Dermis microvascular lymphatic vessel endothelial cell (primary cell): ENCODE measurements at places on chromosomes 5 and 9.

- peak; percentile 47 for DNase-seq
These were observed 243.6 kb downstream of the AUH start for GRCh38 chr9:91117959-91118703.

GRCh38 chr5:131769336-131769735 lies 27.5 kb downstream of the FNIP1 start:
- no peak for DNase-seq

GRCh38 chr5:35685161-35685560 lies 67.5 kb downstream of the SPEF2 start:
- no peak for DNase-seq

GRCh38 chr5:168039566-168040248 lies 251.7 kb upstream of the WWC1 start:
- DNase-seq = no peak

DNA sequence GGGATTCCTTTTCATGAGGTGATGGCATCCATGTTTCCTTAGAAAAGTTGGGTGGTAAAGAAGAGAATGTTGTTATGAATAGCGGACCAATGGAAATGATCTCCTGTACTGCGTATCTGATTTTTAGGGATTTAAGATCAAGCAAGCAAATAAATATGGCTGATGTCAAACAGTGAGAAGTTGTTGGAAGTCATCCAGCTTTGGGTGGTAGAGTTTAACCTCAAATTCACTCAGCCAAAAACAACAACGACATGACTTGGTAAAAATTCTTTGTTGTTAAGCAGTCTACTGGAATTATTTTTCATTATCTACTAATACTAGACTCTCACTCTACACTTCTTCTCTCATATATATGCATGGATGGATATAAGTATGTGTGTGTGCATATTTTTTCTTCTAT lies 426.5 kb downstream of the CTNND2 start:
- no peak for DNase-seq
